ENCODE measurements at places on chromosomes 7 and 10. TPM values are rescaled to one million over a fixed set of nuclear protein-coding genes. Genes with fewer than 3 reads are reported as not detected.

The CCZ1B gene
- 19.0 TPM for total RNA-seq

The C7orf33 gene
- total RNA-seq = not detected

The CCDC172 gene
- not detected for total RNA-seq

The CCZ1 gene
- 51.3 TPM for total RNA-seq

The RARRES2 gene
- total RNA-seq = 20.7 TPM

The BPGM gene
- total RNA-seq = 26.9 TPM

The TMEM196 gene
- total RNA-seq = not detected

The HOXA10 gene
- total RNA-seq = 0.15 TPM
